ENCODE measurements at places on chromosomes 5 and 9.

- no peak for DNase-seq
Measured at GRCh38 chr5:31100781-31101310, 92.6 kb upstream of the CDH6 start.

GRCh38 chr9:8560560-8561525, 761.3 kb upstream of the DMAC1 start:
- no peak for DNase-seq

- DNase-seq: no peak
Measured at GRCh38 chr9:136920734-136921231, 23.8 kb downstream of the FBXW5 start.

DNA sequence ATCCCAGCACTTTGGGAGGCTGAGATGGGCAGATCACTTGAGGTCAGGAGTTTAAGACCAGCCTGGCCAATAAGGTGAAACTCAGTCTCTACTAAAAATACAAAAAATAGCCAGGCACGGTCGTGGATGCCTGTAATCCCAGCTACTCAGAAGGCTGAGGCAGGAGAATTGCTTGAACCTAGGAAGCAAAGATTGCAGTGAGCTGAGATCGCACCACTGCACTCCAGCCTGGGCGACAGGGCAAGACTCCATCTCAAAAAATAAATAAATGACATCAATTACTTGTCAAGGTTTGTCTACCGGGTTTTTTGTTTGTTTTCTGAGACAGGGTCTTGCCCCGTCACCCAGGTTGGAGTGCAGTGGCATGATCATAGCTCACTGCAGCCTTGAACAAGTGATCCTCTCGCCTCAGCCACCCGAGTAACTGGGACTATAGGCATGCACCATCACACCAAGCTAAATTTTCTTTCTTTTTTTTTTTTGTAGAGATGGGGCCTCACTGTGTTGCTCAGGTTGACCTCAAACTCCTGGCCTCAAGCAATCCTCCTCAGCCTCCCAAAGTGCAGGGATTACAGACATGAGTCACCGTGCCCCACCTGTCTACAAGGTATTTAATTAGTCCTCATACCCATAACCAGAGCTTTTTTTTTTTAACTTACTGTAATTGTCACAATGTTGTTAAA, 64.9 kb downstream of the SUSD1 start:
- no peak for DNase-seq

GRCh38 chr5:2903451-2904395, 152.2 kb upstream of the IRX2 start:
- no peak for DNase-seq

DNA sequence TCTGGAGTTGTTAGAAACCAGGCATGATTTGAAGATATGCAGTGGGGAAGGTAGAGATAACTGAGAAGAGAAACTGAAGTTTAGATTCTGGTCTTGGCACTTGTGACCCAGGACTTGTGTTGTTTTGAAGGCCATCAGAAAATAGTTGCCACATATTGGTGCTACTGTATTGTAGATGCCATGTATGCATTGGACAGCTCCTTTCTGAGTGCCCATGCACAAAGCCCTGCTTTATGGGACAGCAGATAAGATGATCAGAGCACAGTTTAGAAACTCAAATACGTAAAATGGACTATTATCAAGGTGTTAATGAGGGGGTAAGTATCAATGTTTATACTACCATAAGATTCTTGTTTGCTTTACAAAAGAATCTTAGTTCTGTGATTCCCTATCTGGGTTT, 84.9 kb downstream of the KIF4B start:
- no peak for DNase-seq

- DNase-seq: no peak
Measured at GRCh38 chr5:63629951-63630630, 332.2 kb downstream of the HTR1A start.

GRCh38 chr5:87582149-87582548, 169.4 kb upstream of the CCNH start:
- no peak for DNase-seq

- DNase-seq: no peak
Measured at GRCh38 chr9:3027210-3027609, 183.3 kb upstream of the PUM3 start.

DNA sequence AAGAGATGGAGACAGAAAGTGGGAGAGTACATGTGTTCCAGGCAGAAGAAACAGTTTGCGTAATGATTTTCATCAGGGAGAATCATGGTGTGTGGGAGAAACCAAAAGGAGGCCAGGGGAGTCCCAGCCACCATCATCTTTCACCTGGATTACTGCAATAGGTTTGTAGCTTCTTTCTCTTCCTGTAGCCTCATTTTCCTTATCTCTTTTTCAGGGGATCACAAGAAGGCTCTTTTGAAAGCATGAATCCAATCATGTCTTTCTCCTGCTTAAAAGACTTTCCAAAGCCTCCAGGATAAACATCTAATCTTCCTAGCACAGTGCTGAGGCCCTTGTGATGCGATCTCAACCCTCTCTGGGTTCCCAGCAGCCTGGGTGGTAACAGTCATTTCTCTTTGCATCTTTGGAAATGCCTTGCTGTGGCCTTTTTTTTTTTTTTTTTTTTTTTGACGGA, 10.3 kb upstream of the GPBP1 start:
- DNase-seq: no peak

- no peak for DNase-seq
Measured at GRCh38 chr5:177475563-177476427, 2.4 kb upstream of the DBN1 start.

GRCh38 chr5:43635374-43635773, 32.4 kb downstream of the NNT start:
- DNase-seq: no peak

- DNase-seq: no peak
Measured at GRCh38 chr5:93930098-93930497, 188.7 kb upstream of the POU5F2 start.

DNA sequence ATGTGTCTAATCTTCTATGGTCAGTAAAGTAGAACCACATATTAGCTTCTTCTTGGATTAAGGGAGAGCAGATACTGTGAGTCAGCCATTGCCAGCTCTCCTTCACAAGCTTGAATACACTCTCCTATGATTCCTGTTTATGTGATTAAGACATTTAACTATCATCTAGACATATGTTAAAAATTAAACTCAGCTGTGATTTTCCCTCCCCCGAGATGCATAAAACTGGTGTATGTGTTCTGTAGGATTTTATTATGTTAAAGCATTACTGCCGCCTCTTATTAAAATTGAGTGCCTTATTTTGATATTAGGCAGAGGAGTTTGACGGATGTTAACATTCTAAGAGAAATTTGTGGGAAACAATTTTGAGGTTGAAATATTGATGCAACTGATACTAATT, 114.6 kb downstream of the ACTBL2 start:
- DNase-seq: no peak

GRCh38 chr9:129487658-129488483, 133.0 kb downstream of the C9orf50 start:
- peak; percentile 63 for DNase-seq

- DNase-seq: no peak
Measured at GRCh38 chr9:124783830-124784229, 6.9 kb downstream of the OLFML2A start.
